ENCODE measurements at places on chromosomes 4 and X. TPM values are rescaled to one million over a fixed set of nuclear protein-coding genes. Genes with fewer than 3 reads are reported as not detected.

DNA sequence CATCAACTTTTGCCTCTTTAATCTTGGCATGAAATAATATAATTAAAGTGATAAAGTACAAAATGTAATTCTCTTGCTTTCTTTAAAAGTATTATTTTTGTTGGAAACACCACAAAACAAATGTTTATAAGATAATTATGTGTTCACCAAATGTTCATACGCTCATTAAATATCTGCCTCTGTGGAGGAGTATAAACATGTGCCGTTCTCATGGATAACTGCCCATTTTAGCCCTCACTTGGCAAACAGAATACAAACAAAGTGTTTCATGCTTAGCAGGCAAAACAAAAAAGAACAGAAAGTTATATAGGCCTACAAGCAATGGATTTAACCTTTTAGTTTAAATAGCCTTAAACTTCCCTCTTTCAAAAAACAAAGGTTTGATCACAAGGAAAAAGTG is 800.5 kb upstream of the DIAPH2 start:
- no peak for DNase-seq

- no peak for DNase-seq
These were observed 304.7 kb downstream of the SH2D1A start for GRCh38 chrX:124651031-124651430.

- no peak for DNase-seq
These were observed 7.5 kb downstream of the USP9X start for GRCh38 chrX:41092776-41093175.

GRCh38 chr4:6250235-6250983 is 19.2 kb upstream of the WFS1 start:
- peak; percentile 59 for DNase-seq

DNA sequence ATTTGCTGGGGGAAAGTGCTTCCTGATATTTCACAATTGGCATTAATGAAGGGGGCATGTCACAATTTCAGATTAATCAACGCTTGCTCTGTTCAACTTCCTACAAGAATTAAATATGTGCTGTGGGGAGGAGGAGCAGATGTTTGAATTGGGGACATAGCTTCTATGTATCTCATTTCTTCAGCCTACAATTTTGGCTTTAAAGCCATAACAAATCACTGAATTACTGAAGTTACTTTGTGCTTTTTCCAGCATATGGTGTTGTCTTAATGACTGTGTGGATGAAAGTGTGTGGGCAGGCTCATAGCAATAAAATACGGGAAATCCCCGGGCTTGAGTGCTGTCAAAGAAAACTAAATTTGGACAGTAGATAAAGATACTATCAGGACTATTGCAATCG is 813 bp downstream of the TLR7 start:
- DNase-seq, result no peak

The ARHGAP36 gene
- total RNA-seq, result not detected
